ENCODE measurements at places on chromosomes 2 and 18.

DNA sequence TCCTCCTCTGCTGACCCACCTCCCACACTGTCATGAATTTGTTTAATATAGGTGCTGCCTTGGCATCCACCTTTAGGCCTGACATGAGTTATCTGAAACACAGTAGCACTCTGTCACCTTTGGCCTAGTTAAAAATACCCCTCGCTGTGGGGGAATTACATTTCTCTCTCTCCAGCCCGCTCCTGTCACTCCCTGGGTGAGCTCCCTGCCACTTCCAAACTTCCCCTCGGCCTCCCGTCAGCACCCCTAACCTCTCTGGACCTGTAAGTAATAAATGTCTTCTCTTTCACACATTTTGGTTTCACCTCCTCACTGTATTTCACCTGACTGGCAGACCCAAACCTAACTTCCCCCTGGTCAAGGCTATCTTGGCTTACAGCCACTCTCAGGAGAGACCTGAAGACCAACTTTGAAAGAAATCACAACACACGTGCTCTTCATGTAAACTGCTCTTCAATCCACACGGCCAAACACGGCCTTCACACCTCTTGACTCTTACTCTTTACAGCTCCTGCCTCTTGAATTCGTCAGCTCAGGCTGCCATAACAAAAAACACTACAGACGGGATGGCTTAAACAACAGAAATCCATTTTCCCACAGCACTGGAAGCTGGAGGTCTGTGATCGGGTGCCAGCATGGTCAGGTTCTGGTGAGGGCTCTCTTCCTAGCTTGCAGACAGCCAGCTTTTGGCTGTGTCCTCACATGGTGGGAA, 28.3 kb downstream of the REEP1 start:
- DNase-seq: no peak

GRCh38 chr2:74544634-74545033, 9.1 kb downstream of the LOXL3 start:
- no peak for DNase-seq

DNA sequence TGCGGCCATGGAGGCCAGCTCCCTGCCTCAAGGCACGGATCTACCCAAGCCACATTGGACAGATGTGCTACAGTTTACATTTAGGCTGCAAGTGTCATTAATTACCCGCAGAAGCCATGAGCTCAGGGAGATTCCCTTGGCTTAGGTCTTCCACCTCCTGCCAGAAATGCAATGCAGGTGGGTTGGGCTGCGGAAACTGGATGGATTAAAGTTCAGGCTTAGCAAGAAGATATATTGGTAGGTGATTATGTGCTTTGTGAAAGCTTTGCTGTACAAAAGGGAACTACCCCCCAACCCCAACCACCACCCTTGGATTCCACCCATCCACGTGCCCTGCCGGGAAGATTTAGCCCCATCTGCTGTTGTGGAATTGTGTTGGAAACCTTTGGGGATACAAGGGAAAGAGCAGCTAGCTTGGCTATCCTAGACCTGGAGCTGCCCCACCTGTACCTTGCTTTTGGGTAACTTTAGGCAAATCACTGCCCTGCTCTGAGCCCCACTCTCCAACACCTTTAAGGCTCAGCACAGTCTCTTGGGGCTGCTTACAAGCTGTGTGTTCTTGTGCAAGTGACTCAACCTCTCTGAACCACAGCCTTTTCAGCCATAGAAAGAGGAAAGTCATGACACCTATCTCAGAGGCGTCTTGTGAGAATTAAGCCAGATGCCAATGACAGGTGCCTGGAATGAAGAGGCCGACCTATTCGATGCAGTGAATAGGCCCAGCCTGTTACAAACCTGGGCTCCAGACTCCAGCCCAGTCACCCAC, 141.6 kb upstream of the GLI2 start:
- no peak for DNase-seq

DNA sequence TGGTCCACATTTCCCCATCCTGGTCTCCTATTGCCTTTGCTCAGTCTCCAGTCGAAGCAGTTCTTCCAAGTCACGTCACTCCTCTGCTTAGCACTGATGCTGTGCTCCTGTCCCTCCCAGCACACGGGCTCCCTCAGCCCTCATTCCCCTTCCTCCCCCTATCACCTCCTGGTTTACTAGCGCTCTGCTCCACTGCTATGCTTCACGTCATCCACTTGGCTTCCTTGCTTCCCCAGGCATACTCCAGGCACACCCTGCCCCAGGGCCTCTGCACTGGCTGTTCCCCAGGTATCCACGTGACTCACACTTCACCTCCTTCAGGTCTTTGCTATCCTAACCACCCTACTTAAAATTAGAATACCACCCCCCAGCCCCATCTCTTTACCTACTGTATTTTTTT, 269.3 kb downstream of the GLI2 start:
- DNase-seq: no peak

GRCh38 chr2:221051162-221051561, 520.9 kb downstream of the EPHA4 start:
- no peak for DNase-seq

Measured in T-helper 2 cell (primary cell).